HT-29 (cell line): ENCODE measurements at places on chromosomes 4 and X.

GRCh38 chr4:70927502-70928137 lies 25.5 kb downstream of the MOB1B start:
- DNase-seq: no peak

- no peak for DNase-seq
These were observed 3.4 kb downstream of the SPARCL1 start for GRCh38 chr4:87525636-87526295.

DNA sequence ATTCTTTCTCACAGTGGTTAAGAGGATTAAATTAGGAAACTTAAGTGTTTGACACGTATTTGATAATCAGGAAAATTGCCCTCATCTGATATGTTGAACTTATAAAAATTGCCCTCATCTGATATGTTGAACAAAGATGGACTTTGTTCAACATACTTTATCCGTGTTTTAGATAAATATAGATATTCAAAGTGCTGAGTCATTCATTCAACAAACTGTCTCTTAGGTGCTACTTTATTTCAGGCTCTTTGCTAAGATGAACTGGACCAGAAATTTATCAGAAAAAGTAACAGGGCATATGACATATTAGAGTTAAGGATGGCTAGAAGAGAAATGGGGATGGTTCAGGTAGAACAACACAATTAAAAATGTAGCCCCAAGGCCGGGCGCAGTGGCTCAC lies 81.7 kb downstream of the IL1RAPL1 start:
- DNase-seq: no peak

GRCh38 chrX:129958083-129958465 lies 24.4 kb upstream of the BCORL1 start:
- no peak for DNase-seq

GRCh38 chr4:26071688-26072087 lies 157.7 kb downstream of the SMIM20 start:
- DNase-seq: no peak

GRCh38 chr4:183299464-183299863 lies 20.6 kb downstream of the CLDN22 start:
- DNase-seq: no peak

- DNase-seq: no peak
These were observed 5.2 kb upstream of the TLR6 start for GRCh38 chr4:38861791-38862190.

- DNase-seq: no peak
These were observed 37.8 kb downstream of the ABCB7 start for GRCh38 chrX:75118296-75118695.

- DNase-seq: peak; percentile 74
These were observed 1.6 kb upstream of the LIN54 start for GRCh38 chr4:83012200-83012686.

DNA sequence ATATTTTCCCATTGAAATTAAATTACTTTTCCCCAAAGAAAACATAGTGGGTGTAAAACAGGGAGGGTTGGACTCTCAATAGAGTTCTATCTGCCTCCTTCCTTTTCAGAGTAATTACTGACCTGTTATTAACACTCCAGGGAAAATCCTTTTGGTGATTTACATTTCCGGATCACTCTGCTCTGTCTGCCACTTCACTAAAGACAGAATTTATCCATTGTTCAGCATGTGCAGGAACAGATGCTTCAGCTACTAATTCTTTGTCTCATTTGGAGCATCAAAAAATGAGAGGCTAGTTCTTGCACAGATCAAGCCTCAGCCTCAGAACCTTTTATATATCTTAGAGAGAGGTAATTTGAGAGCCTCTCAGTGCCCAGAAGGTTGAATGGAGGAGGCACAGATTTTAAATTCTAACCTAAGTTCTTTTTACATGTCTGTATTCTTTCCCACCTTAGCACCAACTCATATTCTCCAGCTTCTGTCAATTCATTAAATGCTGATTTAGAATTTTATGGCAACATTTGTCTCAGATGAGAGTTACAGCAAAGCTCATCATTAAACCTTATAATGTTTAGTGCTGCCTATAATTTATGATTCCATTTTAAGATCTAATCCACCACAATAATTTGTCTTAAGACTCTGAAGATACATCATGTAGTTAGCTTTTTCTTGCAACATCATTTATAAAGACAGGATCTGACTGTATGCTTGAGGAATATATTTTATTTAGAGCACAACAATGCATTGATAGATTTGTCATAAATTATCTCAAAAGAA lies 1494.4 kb downstream of the STIM2 start:
- no peak for DNase-seq

DNA sequence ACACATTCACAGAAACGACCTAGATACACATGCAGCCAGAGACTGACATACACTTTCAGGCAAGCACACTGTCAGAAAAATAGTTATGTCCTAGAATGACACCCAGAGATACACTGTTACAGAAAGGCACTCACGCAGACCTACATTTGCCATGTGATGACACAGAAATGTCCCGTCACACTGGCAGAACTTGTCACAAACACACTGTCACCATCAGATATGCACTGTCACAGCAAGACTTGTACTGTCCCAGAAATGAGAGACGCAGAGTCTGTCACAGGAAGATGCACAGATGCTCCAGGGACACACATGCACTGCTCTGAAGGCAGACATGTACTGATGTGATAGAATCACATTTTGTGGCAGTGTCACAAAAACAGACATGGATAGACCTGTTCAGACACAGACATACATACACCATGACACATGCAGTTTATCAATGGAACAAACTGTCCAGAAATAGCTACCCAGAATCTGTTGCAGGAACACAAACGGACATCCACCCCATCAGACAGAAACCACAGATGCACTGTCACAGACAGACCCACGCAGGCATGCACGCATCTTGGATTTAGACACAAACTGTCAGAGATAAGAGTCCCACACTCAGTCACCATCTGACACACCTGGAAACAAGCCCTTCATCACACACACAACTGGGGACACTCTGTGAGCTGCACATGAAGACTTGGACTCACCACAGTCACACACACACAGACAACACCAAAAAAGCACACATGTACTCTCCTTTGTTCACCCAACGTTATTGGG lies 1.3 kb upstream of the PIM2 start:
- DNase-seq: no peak

DNA sequence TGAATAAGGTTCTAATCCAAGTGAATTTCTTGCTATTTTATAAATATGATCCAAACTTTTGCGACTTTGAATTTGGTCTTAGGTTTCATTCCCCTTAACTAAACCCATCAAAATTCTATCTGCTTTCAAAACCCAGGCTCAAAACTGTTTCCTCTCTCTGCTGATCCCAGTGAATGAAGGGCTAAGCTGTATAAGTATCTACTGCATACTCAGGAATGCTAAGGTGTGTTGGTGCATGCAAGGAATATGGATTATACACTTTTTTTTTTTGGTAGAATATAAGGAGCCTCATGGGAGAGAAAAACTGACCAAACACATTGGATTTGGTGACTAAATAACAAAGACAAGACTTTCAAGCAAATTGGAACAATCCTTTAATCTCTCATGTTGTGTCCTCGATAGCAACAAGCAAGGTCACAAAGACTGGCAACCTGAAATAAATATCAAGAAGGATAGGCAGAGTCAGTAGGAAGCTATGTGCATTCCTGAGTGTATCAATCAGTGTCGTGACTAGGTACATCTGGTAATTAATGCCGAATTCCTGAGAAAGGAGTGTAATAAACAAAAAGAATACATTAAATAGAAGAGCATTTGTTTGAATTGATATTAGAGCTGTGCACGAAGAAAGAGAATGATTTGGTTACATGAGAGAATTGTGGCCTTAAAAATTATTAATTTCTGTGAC lies 74.3 kb upstream of the KCTD8 start:
- DNase-seq: no peak

DNA sequence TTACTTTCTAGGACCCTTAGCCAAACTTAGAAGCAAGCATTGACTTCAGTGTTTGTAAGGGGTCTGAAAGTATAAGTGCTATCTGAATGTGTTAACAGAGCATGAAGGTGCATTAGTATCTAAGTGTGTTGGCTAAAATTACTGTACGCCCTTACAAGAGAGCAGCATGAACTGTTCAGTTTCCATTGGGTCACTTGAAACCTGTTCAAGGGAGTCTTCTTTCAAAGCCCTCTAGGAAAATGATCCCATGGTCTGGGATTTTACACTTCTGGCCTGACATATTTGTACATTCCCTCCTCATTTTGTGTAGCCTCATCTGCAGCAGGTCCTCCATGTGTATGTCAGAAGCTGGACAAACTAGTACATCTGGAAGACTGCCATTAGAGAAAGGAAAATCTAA lies 3.2 kb downstream of the PRDX4 start:
- no peak for DNase-seq

- DNase-seq: no peak
These were observed 64.8 kb downstream of the QDPR start for GRCh38 chr4:17447056-17447455.

- no peak for DNase-seq
These were observed 5.1 kb downstream of the GRIPAP1 start for GRCh38 chrX:48996969-48997368.

- DNase-seq: no peak
These were observed 108.3 kb downstream of the TENM3 start for GRCh38 chr4:182351485-182351884.

DNA sequence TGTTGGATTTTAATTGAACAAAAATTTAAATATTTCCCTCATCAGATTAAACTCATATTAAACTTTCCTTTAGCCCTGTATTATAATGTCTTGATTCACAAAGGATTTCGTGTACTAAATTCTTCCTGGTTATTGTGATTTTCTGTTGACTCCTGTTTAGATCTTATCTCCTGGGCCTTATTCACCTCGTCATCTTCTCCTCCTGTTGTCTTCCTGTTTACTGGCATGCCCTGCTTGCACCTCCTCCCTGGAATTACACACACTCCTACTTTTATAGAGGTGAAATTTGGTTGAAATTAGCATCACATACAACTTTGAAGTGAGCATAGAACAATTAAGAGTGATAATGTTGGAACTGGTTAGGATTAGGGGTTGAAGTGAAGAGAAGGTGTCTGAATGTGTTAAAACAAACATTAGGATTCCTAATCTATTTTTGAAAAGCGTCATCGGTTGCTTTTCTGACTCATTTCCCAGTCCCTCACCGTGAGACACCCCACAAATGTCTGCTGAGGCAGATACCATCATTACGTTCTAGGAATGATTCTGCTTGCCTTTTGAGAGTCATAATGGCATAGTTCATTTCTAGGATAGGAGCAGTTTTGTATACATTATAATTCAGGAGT lies 32.5 kb downstream of the TLL1 start:
- no peak for DNase-seq

DNA sequence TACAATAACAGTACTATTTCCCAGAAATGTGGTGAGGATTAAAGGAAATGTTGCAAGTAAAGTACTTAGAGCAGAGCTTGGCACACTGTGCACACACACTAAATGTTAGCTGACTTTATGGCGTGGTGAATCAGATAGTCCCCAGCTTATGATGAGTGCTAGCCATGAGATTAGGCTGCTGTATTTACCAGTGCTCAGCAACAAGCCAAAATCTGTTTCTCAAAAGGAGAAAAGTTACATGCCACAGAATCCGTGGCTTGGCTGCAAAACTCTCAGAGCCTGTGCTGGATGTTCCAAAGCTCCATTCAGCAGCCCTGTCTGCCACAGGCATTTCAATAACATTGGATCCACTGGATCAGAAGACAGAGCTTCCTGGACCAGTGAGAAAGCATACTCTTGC lies 12.8 kb upstream of the STBD1 start:
- DNase-seq: no peak

- no peak for DNase-seq
These were observed 21.0 kb upstream of the CITED1 start for GRCh38 chrX:72326605-72327300.

GRCh38 chr4:6128221-6128850 lies 72.0 kb downstream of the JAKMIP1 start:
- DNase-seq: no peak

- no peak for DNase-seq
These were observed 36.6 kb downstream of the IRF2 start for GRCh38 chr4:184437565-184438265.

DNA sequence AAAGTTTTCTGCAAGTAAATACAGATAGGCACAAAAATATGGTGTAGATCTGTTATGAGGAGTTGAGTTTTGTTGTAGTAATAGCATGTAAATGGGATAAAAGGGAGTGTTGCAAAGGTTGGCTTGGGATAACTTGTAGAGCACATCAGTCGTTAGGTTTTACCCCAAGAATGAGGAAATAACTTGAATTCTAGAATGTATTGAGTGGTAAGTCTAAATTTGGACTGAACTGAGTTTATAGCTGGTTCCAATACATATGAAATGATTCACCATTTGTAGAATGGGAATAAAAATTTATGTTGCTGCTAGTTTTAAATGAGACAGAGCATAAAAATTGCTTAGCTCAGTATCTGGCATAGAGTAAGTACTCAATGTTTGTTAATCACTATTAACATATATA lies 719.2 kb downstream of the FSTL5 start:
- DNase-seq: no peak

GRCh38 chr4:3369781-3370674 lies 71.7 kb upstream of the HGFAC start:
- DNase-seq: no peak

DNA sequence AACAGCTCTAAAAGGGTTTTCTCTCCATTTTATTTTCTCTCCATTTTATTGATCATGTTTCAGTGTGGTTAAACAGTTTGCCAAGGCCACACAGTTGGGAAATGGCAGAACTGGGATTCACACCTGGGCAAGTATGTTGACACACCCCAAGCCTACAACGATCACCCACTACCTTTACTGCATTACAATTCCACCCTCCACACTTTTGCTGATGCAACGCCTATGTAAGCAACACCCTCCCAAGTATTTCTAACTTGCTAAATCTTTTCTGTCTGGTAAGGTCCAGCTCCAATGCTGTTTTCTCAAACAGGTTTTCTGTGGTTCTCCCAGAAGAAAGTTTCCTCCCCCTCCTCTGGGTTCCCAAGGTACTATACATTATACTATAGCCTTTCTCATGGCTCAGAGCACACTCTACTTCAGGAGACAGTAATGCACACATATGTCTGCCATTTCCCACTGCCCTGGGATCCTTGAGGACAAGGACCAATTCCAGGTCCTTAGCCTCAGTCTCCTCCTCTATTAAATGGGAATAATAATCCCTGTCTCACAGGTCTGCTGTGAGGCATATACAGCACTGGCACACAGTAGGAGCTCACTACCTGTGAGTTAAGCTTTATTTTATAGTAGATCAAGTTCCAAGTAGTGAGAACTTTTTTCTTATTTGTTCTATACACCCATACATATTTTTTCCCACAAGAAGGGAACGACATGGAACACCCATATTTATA lies 27.9 kb downstream of the IQSEC2 start:
- no peak for DNase-seq
